ENCODE measurements at places on chromosomes 5 and 9.

DNA sequence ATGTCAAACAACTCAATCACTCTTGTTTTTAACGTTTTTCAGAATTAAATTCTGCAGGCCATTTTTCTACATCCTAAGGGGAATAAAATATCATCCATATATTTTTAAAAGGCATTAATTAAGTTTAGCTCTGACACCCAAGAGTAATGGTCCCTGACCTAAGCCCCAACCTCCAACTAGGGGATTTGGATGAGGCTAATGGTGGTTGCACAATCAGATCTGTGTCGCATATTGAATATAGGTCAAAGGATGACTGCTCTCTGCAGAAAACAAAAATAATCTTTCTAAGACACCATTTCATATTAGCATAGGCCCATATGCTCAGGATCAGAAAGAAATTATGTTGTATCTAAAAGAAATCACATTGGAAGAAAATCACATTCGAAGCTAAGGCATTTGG, 20.7 kb downstream of the CDH6 start:
- DNase-seq: no peak

DNA sequence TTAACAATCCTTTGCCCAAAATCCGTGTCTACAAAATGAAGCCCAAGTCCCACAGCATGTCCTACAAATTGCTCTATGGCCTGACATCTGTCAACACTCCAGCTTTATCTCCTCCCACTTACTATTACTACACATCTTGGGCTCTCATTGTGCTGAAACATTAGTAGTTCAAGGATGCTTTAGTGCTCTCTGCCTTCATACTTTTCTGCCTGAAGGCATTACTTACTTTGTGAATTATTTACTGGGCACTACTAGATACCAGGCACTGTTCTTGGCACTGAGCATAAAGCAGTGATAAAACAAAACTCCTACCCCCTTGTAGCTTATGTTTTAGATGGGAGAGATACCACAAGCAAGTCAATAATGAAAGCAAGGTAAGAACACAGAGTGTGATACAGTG, 113.4 kb downstream of the TTLL11 start:
- DNase-seq: no peak

DNA sequence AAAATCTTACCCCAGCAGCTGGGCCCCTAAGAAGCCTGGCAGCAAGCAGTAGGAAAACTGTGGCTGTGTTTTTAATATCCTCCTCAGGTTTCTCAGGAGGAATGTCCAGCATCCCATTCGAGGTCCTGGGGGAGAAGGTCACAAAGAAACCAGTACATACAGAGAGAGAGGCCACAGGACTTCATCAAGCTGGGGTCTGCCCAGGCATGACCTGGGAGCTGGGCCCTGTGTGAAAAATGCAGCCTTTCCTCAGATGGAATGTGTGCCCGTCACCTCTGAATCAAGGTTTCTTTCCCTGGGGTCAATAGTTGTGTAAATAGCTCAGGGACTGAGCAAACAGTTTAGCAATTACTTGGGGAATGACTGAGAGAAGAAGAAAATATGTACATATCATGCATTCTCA, 33.9 kb upstream of the RAD23B start:
- DNase-seq: no peak

DNA sequence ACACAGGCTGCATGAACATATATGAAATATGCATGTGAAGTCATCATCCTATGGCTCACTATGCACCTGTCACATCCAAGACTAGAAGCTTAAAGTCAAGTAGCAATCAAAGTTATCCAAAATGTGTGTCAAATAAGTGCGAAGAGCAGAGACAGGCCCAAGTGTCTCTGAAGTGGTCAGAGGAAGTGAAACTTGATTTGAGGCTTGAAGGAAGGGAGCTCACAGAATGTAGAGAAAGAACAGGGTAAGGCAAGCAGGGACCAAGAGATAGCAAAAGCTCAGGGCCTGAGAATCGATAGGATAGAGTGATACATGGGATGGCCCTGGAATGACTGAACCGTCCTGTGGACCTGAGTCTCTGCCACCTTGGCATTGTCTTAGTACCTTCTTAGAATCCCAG, 274.3 kb upstream of the TRPC7 start:
- no peak for DNase-seq

- DNase-seq: no peak
These were observed 41.4 kb upstream of the SHB start for GRCh38 chr9:38110476-38110875.

- DNase-seq: no peak
These were observed 61.0 kb downstream of the CYSTM1 start for GRCh38 chr5:140235791-140236551.

- no peak for DNase-seq
These were observed 403.5 kb downstream of the SPOCK1 start for GRCh38 chr5:137095597-137095996.

- DNase-seq: no peak
These were observed 893.2 kb downstream of the DTWD2 start for GRCh38 chr5:118095115-118095514.

DNA sequence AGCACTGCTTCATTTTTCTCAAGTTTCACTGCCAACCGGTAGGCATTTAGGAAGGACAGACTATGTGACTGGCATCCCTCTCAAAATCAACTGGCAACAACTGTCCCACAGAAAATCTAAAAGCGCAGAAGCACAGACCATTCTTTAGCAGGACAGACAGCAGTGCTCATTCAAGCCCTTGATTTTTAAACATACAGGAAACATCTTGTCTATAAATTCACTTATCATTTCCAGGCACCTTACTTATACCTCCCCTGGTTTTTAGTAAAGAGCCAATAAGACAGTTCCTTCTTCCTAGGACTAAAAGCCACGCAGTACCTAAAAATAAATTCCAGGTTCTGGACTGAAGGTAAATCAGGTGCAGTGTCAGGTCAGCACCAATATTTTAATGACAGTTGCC, 343.2 kb upstream of the WWC1 start:
- no peak for DNase-seq

Measured in NCI-H1930 (cell line).